ENCODE measurements at places on chromosomes 7 and 10.

- DNase-seq = no peak
These were observed 4.3 kb upstream of the LAMB1 start for GRCh38 chr7:108007261-108007660.

DNA sequence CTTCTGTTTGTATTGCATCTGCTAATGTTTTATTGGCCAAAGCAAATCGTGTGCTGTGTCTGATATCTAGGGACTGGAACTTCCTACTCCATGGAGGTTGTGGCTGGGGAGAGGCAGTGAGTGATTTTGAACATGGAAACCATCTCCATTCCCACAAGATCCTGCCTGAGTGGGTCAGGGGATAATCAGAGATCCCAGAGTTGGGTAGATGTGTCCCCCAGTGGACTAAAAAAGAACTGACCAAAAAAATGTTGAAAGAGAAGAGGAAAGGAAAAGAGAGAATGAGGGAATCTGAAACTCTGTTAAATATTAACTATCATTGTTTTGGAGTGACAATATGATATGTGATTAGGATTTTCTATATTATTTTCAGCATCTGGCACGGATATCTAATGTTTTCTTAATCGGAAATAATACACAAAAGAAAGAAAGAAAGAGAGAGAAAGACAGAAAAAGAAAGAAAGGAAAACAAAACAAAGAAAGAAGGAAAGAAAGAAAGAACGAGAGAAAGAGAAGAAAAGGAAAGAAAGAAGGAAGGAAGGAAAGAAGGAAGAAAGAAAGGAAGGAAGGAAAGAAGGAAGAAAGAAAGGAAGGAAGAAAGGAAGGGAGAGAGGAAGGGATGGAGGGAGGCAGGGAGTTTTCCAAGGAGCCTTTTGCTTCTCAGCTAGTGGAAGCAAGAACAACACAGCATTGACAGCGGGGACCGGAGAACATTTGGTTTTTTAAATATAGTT, 638.5 kb downstream of the CCSER2 start:
- no peak for DNase-seq

GRCh38 chr7:4444106-4444505, 238.0 kb upstream of the FOXK1 start:
- no peak for DNase-seq

DNA sequence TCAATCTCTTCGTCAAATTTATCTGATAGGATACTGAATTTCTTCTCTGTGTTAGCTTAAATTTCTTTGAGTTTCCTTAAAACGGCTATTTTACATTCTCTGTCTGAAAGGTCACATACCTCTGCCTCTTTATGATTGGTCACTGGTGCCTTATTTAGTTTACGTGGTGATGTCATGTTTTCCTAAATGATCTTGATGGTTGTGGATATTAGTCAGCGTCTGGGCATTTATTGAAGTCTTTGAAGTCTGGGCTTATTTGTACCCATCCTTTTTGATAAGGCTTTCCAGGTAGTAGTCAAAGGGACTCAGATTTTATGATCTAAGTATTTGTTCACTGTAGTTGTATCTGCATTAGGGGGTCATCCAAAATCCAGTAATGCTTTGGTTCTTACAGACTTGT, 1407.5 kb upstream of the LRRTM3 start:
- DNase-seq = peak; percentile 55

GRCh38 chr7:80428161-80429054, 83.5 kb downstream of the GNAT3 start:
- DNase-seq = peak; percentile 59

DNA sequence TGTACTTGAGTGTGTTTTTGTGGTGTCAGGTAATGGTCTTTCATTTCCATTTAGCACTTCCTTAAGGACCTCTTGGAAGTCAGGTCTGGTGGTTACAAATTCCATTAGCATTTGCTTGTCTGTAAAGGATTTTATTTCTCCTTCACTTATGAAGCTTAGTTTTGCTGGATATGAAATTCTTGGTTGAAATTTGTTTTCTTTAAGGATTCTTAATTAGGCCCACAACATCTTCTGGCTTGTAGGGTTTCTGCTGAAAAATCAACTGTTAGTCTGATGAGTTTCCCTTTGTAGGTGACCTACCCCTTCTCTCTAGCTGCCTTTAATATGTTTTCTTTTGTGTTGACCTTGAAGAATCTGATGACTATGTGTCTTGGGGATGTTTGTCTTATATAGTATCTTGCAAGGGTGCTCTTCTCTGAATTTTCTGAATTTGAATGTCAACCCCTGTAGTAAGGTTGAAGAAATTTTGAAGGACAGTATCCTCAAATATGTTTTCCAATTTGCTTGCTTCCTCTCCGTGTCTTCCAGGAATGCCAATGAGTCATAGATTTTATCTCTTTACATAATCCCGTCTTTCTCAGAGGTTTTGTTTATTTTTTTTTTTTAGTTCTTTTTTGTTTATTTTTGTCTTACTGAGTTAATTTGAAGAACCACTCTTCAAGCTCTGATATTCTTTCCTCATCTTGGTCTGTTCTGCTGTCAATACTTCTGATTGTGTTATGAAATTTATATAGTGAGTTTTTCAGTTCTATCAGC, 70.2 kb downstream of the SLC39A12 start:
- DNase-seq = no peak

GRCh38 chr10:49768329-49768728, 6.2 kb upstream of the OGDHL start:
- peak; percentile 53 for DNase-seq

DNA sequence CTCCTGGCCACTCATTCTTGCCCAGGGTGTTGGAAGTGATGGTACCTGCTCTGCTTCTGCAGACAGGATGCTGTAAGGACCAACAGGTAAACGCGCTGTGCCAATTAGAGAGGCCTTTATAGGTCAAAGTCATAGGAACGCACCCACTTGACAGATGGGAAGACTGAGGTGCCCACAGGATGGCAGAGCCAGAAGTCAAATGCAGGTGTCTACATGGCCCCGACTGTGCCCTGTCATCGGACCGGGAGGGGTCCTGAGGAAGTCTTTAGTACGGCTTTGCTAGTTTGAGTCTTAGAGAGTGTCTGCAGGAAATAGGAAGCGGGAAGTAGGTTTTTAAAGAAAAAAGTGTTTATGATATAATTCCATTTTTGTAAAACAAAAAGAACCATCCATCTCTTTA, 57.3 kb downstream of the HK1 start:
- no peak for DNase-seq

All from islet precursor cell (in vitro differentiated cells).